ENCODE measurements at places on chromosomes 3 and 15. TPM values are rescaled to one million over a fixed set of nuclear protein-coding genes. Genes with fewer than 3 reads are reported as not detected.

HTR3E gene
- not detected for total RNA-seq

SLC22A14 gene
- not detected for total RNA-seq

FES gene
- 33.5 TPM for total RNA-seq

CA12 gene
- total RNA-seq, result 128 TPM

LMLN gene
- 10.0 TPM for total RNA-seq

UBAP1L gene
- total RNA-seq, result 1.3 TPM

MYH15 gene
- total RNA-seq, result 0.62 TPM

TRIM42 gene
- total RNA-seq, result not detected

RASL12 gene
- total RNA-seq, result 4.1 TPM

SMCO1 gene
- total RNA-seq, result not detected

TMIE gene
- under 0.01 TPM for total RNA-seq

GXYLT2 gene
- total RNA-seq, result 16.1 TPM

MTMR10 gene
- total RNA-seq, result 21.6 TPM

FSIP1 gene
- 1.3 TPM for total RNA-seq

CD86 gene
- not detected for total RNA-seq

SLC24A5 gene
- not detected for total RNA-seq

TM4SF18 gene
- 0.37 TPM for total RNA-seq

CFAP91 gene
- 0.77 TPM for total RNA-seq

ANKRD28 gene
- total RNA-seq, result 206 TPM

ACTRT3 gene
- 3.7 TPM for total RNA-seq

ERICH6 gene
- total RNA-seq, result not detected

FRMD4B gene
- total RNA-seq, result 1.9 TPM

PLA2G4D gene
- total RNA-seq, result not detected

RYR3 gene
- not detected for total RNA-seq

HHLA2 gene
- not detected for total RNA-seq

SPRED1 gene
- 56.8 TPM for total RNA-seq

CHRD gene
- total RNA-seq, result 7.4 TPM

SPINK8 gene
- total RNA-seq, result not detected

ZNF80 gene
- total RNA-seq, result not detected

CCDC39 gene
- total RNA-seq, result 0.12 TPM

TTLL13 gene
- not detected for total RNA-seq

GOLGA6D gene
- not detected for total RNA-seq

MCTP2 gene
- 4.1 TPM for total RNA-seq

WHAMM gene
- 4.4 TPM for total RNA-seq

UACA gene
- 152 TPM for total RNA-seq
